ENCODE measurements at places on chromosomes 11 and 22.

- no peak for DNase-seq
Observed at GRCh38 chr11:129702410-129703398, 112.9 kb upstream of the TMEM45B start.

DNA sequence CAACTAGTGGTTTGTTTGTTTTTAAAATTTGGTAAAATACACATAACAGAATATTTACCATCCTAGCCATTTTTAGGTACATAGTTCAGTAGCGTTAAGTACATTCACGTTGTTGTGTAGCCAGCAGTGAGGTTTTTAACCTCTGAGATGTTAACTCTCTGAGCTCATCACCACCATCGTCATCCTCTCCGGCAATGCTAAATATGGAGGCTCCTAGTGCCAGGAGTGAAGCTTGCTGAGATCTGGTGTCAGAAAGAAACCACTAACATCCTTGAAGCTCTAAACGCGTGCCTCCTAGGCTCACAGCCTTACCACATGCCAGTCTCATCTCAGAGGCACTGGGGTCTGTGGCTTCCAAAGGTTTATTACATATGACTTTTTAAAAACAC lies 330.2 kb upstream of the B3GAT1 start:
- DNase-seq: no peak

DNA sequence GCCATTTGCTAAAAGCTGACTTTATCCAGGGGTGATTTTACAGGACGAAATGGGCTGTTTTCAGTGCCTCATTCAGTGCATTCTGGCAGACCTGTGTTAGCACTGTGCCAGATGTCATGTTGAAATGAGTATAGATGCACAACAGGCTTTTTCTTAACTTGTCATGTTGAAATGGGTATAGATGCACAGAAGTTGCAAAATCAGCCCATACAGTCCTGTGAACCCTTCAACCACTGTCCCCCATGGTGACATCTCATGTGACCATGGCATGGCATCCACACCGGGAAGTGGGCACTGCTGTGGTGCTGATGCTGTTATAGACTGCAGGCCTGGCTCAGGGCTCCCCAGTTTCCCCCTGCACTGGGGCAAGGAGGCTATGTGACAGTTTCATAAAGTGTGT lies 2.5 kb downstream of the TALDO1 start:
- no peak for DNase-seq

- no peak for DNase-seq
Observed at GRCh38 chr11:66183494-66184048, 84.9 kb upstream of the RAB1B start.

DNA sequence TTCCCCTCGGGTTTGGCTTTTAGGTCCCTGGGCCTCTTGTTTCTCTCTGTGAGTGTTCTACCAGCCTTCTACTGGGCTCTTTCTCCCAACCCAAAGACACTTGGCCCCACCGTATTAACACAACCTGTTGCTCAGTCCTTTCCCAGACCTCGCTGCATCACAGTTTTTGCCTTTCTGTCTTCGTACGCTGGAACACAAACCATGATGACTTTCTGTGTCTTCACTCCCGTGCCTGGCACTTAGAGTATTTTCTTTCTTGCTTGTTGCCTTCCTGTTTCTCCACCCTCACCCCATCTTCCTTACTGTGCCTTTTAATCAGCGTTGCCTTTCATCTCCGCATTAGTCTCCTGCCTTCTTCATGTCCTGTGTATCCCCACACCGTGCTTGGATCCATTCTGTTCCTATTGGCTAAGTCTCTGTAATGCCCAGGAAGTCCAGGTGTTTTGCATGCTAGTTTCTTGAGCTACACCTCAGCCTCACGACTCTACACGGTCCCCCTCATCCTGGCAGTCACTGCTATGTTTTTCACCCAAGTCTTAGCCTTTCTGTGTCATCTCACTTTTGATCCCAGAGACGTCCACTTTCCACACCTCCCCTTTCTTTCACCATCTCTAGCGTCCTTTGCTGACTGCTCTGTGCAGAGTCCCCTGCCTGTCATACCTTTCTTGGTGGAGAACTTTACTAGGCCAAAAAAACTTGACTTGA lies 1.6 kb downstream of the MARK2 start:
- DNase-seq: no peak

- no peak for DNase-seq
Observed at GRCh38 chr11:2467695-2468055, 22.9 kb downstream of the KCNQ1 start.

DNA sequence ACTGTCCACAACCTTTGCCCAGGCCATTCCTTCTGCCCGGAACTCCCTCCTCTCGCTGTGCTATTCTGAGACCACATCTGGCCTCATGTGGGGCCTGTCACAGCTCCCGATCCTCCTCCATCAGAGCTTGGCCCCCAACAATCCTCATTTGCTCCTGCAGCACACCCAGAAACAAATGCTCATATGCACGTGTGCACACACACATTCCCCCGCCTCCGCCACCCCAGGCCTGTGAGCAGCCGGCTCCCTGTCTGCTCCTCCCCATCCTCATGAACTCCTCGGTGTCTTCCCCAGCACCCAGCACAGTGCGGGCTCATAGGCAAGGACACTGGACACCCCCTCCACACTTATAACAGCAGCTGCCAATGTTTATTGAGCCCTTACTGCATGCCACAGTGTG lies 29.7 kb upstream of the PICK1 start:
- DNase-seq: no peak

DNA sequence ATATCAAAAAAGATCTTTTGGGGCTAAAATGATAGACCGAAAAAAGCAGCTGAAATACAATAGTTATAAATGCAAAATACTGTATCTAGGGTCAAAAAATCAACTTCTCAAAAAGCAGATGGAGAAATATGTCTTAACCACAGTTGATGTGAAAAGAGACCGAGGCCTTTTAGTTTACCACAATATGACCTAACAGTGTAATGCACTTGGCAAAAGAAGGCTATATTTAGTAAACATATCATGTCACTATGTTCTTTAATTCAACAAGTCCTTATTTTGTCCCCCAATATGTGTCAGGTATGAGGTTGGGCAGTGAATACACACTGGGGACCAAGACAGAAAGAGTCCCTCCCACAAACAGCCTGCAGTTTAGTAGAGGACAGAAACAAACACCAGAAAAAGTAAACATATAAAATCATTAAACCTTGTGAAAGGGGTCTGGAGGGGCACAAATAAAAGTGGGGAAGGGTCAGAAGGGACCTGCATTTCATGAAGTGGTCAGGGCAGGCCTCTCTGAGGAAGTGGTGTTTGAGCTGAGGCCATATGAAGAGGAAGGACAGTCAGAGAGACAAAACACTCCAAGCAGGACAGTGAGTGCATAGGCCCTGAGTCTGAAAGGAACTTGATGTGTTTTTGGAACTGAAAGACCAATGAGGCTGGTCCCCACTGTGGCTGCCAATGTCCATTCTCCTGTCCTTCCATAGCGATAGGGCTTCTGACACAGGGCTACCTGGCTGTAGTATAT lies 53.4 kb downstream of the LIF start:
- DNase-seq: no peak

- DNase-seq: no peak
Observed at GRCh38 chr11:127859941-127860354, 727.4 kb downstream of the ETS1 start.

DNA sequence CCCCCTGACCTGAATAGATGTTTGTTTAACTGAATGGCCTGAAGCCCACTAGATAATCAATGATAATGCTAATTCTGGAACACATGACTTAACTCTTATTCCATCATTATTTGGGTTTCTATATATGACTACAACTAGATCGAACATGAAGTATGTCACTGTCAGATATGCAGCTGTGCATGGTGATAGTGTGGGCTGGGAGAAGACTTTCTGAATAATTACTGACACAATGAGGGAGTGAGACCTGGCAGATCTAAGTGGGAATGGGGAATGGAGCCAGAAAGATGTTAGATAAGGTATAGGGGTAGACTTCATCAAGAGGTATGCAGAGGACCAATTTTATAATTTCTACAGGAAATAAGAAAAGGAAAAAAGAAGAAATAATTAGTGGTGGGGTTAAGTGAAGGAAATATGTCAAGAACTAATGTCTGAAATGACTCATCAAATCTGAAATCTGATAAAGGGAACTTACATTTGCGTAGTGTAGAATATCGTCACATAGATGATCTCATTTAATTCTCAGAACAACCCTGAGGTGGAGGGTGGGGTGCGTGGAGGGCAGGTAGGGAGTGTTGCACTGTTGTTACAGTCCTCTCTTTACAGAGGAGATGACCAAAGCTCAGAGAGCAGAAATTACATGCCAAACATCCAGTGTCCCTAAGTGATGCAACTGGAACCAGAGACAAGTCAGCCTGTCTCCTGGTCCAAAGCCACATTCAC lies 68.2 kb upstream of the EED start:
- DNase-seq: no peak

- no peak for DNase-seq
Observed at GRCh38 chr11:86118253-86118652, 49.4 kb upstream of the PICALM start.

DNA sequence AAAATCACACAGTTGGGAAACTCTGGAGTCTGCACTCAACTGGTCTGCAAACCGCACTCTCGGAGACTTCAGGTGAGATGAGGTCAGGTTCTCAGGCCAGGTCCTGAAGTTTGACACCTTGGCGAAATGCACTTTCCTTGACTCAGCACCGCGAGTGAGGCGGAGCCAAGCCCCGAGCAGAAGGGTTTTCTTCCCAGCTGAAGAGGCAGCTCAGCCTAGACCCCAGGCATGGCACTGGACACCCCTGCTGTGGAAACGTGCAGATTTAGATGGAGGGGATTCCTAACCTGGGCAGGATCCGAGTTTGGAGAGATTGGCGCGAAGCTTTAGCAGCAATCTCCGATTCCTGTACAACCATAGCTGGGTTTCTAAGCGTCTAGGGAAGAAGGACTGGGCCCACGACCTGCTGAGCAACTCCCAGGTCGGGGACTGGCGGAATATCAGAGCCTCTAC lies 835 bp upstream of the MYOD1 start:
- DNase-seq: no peak

- no peak for DNase-seq
Observed at GRCh38 chr11:2149864-2150847, 10.9 kb downstream of the INS start.

All from thoracic aorta (tissue), 2 donors.